ENCODE measurements at places on chromosomes 2 and 18.

DNA sequence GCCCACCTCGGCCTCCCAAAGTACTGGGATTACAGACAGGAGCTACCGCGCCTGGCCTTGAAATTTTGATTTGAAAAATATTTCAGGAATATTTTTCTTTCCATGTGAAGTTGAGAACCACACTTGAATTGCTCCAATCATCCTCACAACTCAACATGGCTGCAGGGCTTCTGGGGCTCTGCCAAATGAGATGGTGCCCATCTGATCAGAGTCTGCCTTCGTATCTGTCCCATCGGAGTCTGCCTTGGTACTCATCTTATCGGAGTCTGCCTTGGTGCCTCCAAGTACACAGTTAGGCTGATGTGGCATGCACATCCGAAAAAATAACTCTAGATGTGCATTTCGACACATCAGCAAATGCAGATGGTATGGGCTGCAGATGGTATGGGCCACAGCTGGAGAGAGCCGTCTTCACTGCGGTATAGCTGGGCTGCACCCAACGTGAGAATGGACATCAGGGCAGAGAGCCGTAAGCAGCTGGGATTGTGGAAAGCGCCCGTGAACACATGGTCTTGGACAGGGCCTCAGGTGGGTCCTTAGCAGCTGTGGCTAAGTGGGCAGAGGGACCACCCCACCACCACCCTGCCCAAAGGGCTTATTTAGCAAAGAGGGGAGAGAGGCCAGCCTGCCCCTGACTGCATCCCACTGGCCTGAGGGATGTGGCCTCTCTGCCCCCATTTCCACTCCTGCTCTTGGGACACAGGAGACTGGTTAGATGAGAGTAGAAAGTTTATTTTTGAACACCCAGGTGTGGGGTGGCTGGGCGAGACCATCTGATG lies 52.1 kb upstream of the RBM44 start:
- no peak for ATAC-seq

GRCh38 chr2:165390875-165391274 lies 78.6 kb upstream of the CSRNP3 start:
- no peak for ATAC-seq

DNA sequence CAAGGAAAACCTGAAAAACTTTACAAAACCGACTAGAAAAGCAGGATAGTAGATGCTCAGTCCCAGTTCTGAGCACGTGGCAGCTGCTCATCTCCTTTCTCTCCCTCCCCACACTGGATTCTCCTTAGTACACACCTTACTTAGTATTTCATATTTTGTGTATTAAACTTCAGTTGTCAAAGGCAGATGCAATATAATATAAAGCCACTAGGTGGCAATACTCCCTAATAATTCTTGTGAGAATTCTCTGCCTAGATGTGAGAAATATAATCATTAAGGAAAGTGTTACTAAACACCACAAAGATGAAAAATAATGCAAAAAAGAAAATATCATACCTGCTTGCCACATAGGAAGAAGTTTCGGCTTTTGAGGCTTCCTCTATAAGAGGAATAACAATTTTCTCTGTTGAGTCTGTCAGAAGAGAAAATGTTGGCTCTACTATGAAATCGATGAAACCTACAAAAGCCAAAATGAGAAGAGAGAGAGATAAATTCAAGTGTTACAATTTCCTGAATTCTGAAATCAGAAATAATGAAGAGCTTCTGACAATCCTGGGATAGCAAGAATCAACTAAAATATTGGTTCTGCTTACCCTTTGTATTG lies 200.6 kb downstream of the PPP1R1C start:
- peak; percentile 69 for ATAC-seq

DNA sequence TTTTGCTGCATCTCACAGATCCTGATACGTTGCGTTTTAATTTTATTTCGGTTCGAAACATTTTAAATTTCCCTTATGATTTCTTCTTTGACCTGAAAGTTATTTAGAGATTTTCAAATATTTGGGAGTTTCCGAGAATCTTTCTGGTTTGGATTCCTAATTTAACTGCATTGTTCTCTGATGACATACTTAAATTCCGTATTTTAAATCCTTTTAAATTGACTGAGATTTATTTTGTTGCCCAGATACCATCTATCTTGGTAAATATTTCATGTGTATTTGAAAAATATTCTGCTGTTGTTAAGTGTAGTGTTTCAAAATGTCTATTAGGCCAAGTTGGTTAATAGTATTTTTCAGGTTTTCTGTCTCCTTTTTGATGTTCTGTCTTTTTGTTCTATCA lies 37.7 kb downstream of the MROH2A start:
- no peak for ATAC-seq

DNA sequence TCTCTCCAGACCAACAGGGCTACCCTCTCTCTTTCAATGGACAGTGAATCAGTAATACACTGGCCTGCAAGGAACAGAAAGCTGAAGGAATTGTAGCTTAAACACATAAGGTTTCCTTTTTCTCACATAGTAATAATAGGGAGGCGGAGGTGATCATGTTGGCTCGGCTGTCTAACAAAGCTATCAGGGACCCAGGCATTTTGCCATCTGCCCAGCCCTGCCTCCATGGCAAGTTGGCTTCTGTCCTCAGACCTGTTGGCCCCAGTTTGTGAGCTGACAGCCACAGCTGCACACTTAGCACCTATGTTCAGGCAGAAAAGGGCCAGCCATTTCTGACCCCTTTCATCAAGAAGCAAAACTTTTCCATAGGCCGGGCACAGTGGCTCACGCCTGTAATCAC lies 2.0 kb upstream of the CHRNG start:
- ATAC-seq: no peak

- ATAC-seq: no peak
Measured at GRCh38 chr18:63288311-63288710, 31.3 kb downstream of the BCL2 start.

All from SK-N-SH treated with all-trans-retinoic acid at 6 μM for 48 hours (cell line).